Iris pigment epithelial cell (primary cell): ENCODE measurements at places on chromosomes 4 and X.

DNA sequence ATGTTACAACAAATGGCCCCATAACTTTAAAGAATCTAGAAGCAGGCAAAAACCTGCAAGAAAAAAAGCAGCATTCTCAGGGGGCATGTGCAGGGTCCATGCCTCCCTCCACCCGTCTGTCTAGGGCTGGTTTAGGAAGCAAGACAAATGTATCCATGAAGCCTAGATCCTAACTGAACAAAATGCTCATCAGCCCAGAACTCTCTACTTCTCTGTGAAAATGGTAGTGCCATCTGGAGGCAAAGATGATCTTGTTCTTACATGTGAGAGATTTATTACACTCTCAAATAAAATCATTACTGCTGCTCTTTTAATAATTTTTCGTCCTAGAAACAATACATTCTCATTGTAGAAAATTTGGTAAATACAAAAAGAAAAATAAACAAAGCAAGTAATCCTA lies 26.7 kb downstream of the NR3C2 start:
- peak; percentile 16 for DNase-seq

DNA sequence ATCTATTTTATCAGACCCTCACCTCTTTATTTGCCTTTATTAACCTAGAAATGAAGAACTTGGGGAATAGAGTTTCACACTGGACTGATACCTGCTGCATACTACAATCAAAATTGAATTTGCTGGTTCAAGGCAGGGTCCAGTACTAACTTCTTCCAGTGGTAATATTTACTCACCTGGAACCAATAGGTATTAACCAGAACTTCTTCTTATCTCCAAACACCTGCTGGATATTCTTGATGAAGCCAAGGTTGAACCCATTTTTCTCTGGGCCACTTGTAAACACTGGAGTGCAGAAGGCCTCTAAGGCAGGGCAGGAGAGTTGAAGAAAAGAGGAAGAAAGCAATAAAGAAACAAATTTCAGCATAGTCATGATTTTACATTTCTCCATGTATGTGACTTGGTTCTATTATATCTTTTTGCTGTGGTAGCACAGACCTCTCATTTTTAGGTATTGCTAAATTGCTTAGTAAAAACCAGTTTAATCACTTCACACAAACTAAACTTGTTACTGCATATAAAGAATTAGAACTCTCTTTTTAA lies 101.1 kb downstream of the ZDHHC15 start:
- DNase-seq, result no peak

GRCh38 chr4:76272073-76272472 lies 20.6 kb downstream of the FAM47E start:
- no peak for DNase-seq

- DNase-seq, result no peak
Observed at GRCh38 chr4:55993994-55994663, 45.4 kb downstream of the CEP135 start.

DNA sequence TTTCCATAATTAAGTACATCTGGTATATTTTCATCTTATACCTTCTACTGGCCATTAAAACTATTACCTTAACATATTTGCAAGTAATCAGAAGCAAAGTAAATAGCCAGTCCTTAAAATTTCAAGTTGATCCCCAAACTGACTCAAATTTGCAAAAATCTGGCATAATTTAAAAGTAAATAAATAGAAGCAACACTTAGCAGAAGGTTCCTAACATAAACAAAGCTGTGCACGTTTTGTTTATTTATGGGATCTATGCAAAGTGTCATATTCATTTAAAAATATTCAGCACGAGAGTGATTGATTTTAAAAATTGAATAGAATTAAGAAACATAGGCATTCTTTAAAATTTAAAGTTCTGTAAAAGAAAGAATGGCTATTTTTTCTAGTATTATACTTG lies 9.8 kb upstream of the CXXC4 start:
- DNase-seq, result no peak

DNA sequence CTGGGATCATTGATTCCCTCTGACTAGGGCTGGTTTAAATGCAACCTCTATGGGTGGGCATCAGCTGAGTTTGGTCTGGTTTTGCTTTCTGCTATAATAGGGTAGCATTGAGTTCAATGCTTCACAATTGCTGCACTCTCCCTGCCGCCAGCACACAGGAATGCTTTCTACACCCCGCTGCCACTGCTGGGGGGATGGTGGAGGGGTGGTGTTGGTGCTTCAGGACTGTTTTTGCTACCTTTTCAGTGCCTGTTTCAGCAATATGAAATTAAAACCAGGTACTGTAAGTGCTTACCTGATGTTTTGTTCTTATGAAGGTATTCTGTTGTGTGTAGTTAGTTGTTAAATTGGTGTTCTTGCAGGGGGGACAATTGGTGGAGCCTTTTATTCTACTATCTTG lies 67.7 kb downstream of the GNL3L start:
- no peak for DNase-seq

- DNase-seq, result no peak
Observed at GRCh38 chr4:184255871-184256642, 38.4 kb upstream of the ENPP6 start.

GRCh38 chr4:147981305-147981704 lies 249.4 kb downstream of the ARHGAP10 start:
- DNase-seq, result peak; percentile 70

GRCh38 chr4:123832173-123833026 lies 435.8 kb downstream of the SPRY1 start:
- peak; percentile 100 for DNase-seq

DNA sequence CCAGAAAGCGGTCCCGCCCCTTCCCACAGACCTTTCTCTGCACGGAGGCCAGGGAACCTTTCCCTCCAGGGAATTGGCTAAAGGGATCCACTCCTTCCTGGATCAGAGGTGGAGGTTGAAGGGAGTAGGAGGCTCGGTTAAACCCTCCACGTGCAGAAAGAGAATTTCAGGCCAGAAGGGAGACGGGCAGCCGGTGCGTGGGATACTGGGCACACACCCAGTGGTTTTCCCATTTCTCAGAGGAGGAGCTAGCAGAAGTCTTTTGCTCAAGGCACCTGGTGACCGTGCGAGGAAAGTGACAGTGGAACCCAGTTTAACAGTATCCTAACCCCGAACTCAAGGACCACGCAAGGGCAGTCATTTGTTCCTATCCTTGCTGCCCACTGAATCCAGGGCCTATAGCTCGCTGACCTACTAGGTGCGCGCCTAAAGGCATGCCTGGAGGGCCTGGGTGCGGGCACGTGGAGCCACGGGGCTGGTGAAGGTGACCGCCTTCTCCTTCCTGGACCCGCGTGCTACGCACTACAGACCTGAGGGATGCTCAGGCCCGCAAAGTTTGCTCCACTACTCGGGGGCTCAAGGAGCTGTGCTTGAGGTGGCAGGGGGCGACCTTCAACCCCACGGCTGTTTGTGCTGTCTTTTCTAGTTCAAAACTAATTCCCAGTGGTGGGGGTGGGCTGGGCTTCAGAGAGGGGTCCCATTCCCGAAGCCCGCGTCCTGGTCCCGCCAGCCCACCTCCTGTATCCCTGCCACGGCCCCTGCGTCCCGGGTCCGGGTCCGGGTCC lies 587 bp upstream of the AFF2 start:
- DNase-seq, result no peak

- DNase-seq, result no peak
Observed at GRCh38 chrX:70907900-70908299, 611 bp downstream of the TEX11 start.

- DNase-seq, result no peak
Observed at GRCh38 chr4:77097611-77098010, 21.8 kb upstream of the CCNI start.

DNA sequence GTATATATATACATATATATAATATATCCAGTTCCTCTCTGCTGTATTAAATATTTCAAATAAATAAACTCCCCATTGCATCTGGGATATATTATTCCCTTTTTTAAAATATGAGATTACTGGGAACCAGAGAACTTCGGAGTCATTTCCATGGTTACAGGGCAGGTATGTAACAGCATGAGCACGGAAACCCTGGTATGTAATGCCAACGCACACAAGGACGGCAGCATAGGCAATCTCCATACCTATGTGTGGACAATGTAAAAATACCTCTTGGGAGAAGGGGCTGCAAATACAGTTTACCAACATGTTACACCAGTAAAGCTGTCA lies 62.8 kb downstream of the NUDT10 start:
- no peak for DNase-seq

DNA sequence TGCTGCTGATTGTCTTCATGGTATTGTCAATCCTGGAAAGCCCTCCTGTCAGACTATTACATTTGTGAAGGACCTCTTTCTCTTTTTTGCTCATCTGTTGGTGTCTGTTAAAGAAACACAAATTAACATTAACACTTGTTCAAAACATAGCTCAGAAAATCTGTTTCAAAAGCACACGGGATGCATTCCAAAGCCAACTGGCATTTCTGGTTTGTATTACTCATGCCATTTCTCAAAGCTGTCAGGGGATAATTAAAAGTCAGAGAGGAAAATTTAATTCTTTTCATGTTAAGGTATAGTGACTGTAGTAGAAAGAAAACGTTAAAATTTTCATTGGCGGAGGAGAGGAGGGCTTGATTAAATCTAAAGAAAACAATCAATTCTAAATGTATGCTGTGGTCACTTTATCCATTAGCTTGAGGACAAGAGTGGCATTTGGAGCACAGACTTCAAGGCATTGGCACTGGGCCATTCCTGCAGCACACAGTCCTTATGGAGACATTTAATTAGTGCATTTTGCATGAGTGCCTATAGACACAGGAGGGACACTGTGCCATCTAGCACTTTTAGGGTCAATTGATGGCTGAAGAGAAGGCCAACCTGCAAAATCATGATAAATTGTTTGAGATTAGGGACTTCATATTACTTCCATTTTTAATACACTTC lies 21.2 kb upstream of the GLRA2 start:
- no peak for DNase-seq

GRCh38 chr4:146916479-146917076 lies 29.1 kb downstream of the TTC29 start:
- peak; percentile 49 for DNase-seq

GRCh38 chrX:35819241-35819640 lies 21.1 kb downstream of the MAGEB16 start:
- no peak for DNase-seq
